ENCODE measurements at places on chromosomes 1 and 21.

- DNase-seq: peak; percentile 20
Observed at GRCh38 chr1:77282866-77283539, 1.2 kb downstream of the AK5 start.

GRCh38 chr1:1752190-1752589 is 26.1 kb downstream of the NADK start:
- DNase-seq: no peak

- no peak for DNase-seq
Observed at GRCh38 chr1:93707956-93708355, 26.3 kb upstream of the BCAR3 start.

DNA sequence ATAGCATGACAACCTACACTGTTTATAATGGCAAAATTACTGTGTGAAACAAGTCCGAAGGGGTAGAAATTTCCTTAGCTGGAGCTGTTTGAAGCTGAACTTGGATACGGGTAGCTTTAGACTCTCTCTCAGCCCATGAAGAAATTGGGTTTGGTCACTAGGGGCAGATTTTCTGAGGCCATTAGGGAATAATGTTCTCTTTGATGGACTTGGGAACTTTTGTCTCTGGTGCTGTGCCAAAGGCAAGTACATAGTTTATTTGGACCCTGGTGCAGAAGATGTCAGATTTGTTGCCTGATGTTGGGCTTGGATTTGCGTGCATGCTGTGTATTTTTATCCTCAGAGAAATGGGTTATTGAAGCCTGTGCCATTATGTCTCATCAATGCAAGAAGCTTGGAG is 109.6 kb downstream of the VPS13D start:
- DNase-seq: no peak

DNA sequence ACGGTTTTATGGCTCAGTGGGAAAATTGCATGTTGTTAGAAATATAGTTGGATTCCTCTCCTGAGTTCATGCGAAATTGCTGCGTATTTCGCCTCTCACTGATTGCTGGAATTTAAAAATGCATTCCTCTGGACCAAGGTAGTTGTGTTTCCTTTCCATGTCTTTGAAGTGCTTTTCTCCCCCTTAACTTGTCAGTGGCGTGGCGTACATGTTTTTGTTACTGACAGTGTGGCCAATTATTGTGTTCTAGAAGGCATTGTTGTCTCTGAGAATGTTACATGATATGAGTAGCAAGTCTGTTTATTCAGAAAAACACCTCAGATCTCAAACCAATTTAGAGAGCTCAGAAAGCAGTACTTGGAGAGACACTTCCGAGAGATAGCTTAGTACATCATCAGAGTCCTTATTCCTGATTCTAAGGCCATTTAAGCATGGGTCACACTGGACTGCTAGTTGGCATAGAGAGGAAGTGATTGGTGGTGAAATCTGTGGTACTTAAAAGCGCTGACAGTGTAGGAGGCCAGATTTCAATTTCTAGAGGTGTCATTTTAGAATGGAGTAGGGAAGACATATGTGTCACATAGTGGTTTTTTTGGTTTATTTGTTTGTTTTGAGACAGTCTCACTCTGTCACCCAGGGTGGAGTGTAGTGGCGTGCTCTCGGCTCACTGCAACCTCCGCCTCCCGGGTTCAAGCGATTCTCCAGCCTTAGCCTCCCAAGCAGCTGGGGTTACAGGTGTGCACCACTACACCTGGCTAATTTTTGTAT is 184.4 kb downstream of the RYR2 start:
- DNase-seq: no peak

DNA sequence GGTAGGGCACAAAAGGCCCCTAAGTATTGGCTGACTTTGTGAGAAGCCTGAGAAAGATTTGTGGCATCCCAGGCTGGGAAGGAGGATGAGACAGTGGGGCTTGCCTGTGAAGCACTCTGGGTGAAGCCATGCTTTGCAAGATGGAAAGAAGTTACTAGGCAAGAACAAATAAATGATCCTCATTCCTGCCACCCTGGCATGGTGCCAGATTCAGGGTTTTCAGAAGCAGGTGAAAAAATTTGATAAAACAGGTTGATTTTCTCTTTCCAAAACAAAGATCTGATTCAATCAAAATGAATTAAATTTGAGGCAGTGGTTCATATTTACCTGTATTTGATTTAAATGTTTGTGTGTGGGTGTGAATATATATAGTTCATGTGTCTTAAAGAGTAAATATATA is 386.9 kb upstream of the PROX1 start:
- no peak for DNase-seq

DNA sequence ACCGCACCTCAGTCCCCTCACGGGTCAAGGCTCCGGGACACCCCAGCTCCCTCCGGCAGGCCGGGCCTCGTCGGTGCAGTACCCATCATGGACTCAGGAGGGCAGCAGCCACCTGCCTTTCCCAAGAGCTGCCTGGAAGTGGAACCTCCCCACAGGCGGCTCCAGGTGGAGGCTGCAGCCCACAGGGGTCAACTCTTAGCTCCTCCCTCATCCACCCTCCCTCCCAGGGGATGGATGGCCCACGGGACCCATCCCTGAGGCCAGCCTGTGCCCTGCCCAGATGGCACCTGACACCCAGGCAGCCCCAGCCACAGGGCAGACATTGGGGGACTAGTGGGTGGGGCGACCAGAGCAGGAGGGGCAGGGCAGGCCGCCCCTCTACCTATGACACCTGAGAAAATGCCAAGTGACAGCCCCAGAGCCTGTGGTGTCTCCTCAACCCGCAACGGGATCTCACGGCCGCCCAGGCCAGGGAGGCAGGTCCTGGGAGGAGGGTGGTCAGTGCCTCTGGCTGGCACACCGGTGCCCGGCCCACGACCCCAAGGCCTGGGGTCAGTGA is 1.2 kb upstream of the ARHGEF16 start:
- DNase-seq: peak; percentile 64

DNA sequence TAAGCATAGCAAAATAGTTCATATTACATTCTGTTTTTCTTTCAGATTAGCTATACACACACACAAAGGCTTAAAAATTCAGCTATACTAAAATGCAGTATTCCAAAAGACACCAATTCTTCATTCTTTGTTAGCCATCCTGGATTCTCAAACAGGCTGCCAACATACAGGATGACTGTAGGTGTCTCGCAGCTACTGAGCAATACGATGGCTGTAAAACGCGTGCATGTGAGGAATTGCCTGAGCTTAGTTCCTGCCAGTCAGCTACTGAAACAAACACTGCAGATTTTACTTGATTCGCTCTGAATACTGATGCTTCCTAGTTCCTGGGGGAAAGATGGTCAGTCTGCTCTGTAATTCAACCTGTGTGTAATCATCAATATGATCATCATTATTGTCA is 24.7 kb upstream of the HMGN1 start:
- no peak for DNase-seq

DNA sequence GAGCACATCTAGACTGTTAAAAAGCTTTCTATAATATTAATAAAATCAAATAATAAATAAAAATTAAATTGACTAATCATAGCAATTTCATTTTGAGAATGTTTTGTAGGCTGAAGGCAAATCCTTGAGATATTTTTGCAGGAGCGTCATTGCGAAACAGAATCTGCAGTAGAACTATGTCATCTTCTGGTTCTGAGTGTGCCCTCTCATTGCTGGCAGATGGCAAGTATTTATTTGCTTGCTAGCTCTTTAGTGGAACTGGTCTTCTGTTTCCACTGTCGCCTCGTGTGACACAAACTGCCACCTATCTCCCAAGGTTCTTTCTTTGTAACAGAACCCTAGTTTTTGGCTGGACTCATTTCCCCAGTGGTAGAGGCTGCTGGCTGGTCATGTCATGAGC is 19.0 kb upstream of the IRF2BP2 start:
- no peak for DNase-seq

GRCh38 chr1:18931730-18932129 is 24.7 kb downstream of the IFFO2 start:
- no peak for DNase-seq
